ENCODE measurements at places on chromosomes 5 and 9.

DNA sequence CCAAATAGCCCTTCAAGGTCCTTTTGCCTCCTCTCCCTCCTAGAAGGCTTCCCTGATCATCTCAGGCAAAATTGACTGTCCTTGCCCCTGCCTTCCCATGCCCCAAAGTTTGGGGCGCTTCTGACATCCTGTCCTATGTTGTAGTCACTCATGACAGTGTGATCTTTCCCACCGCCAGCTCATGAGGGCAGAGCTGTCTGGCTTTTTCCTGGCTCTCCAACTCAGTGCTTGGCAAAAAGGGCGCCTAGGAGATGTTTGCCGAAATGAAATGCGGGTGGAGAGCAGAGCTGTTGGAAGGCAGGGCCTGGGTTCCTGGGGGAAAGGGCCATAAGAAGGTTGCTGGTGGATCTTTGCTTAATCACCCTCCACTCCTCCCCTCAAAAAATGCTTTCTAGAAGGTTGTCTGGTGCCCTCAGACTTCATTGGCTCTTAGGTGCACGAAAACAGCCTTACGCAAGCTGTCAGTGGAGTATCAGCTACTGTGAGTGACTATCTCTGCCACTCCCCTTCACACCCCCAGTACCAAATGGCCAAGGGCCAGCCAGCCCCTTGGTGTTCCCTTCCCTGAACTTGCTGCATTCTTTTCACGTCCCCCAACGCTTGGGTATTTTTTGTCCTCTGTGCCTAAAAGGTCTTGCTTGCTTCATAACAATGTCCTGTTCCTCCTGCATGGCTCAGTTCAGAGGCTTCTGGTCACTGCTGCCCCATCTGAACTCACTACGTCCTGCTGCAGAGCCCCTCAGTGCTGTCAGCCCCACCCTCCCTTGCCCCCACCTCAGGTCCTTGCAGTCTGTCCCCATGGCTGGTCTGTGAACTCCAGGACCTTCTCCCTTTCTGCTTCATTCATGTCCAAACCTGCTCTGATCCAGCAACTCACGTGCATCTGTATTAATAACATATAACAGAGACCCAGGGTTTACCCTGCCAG, 2.6 kb upstream of the SLC25A51 start:
- no peaks in the 10 kb centered on the region for H3K27me3 ChIP-seq
- no peaks in the 10 kb centered on the region for H3K36me3 ChIP-seq
- no peak overlapping the region for H3K27ac ChIP-seq
- H3K4me1 ChIP-seq: peaks cover 3% of the 10 kb centered on the region
- H3K4me3 ChIP-seq: no peak overlapping the region
- no peak for DNase-seq

DNA sequence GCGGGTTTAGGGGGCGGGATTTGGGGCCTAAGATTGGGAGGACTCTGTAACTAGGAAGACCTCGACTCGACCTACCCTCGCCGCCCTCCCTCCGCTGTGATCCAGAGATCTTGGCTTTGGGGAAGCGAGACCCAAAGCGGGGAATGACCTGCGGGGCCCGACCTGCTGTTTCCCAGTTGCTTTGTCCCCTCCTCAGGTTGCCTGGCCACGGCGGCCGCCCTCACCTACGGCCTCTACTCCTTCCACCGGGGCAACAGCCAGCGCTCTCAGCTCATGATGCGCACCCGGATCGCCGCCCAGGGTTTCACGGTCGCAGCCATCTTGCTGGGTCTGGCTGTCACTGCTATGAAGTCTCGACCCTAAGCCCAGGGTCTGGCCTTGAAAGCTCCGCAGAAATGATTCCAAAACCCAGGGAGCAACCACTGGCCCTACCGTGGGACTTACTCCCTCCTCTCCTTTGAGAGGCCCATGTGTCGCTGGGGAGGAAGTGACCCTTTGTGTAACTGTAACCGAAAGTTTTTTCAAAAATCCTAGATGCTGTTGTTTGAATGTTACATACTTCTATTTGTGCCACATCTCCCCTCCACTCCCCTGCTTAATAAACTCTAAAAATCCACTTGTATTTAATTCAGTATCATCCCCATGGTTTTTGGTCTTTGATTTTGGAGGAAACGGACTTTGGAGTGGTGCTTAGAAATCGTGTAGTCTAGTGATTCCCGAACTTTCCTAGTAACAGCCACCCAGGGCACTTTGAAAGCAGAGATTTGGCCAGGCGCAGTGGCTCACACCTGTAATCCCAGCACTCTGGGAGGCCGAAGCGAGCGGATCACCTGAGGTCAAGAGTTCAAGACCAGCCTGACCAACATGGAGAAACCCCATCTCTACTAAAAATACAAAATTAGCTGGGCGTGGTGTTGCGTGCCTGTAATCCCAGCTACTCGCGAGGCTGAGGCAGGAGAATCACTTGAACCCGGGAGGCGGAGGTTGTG, 878 bp downstream of the HIGD2A start:
- peaks cover 3% of the 10 kb centered on the region for H3K4me1 ChIP-seq
- H3K27ac ChIP-seq: peak overlapping the region; percentile 31
- no peaks in the 10 kb centered on the region for H3K36me3 ChIP-seq
- peak overlapping the region; percentile 2 for H3K4me3 ChIP-seq
- H3K27me3 ChIP-seq: no peaks in the 10 kb centered on the region
- peak; percentile 64 for DNase-seq

GRCh38 chr5:17075236-17075635, 139.1 kb upstream of the MYO10 start:
- H3K4me1 ChIP-seq: no peaks in the 10 kb centered on the region
- H3K4me3 ChIP-seq: no peak overlapping the region
- DNase-seq: no peak
- H3K27me3 ChIP-seq: no peaks in the 10 kb centered on the region
- no peaks in the 10 kb centered on the region for H3K36me3 ChIP-seq

GRCh38 chr9:9998491-9999287, 614.1 kb downstream of the PTPRD start:
- H3K4me1 ChIP-seq: no peaks in the 10 kb centered on the region
- H3K27ac ChIP-seq: no peak overlapping the region
- H3K4me3 ChIP-seq: no peak overlapping the region
- no peak for DNase-seq

DNA sequence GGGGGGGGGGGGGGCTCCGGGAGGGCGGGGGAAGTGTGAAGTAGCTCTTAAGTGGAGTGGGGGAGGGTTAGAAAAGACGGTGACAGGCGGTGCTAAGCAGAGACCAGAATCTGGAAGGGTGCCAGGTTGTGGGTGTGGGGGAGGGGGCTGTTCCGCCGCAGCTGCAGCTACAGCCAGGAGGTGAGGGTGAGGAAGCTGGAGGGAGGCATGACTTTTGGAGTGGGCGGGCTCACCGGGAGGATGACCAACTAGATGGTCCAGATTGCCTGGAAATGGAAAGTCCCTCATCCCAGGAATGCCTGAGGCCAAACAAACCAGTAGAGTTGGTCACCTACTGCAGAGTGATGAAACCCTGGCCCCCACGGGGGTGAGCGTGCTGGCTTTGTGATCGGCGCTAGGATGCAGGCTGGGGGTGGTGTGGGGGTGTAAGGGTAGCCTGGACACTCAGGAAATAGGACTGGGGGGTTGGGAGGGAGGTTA, 158.1 kb upstream of the SHB start:
- no peak overlapping the region for H3K27ac ChIP-seq
- DNase-seq: peak; percentile 53

GRCh38 chr5:6642655-6643054, 9.4 kb downstream of the SRD5A1 start:
- no peak overlapping the region for H3K4me3 ChIP-seq
- H3K4me1 ChIP-seq: no peaks in the 10 kb centered on the region
- DNase-seq: no peak
- H3K27ac ChIP-seq: no peak overlapping the region

- H3K4me3 ChIP-seq: no peak overlapping the region
- no peaks in the 10 kb centered on the region for H3K36me3 ChIP-seq
- DNase-seq: no peak
- H3K27ac ChIP-seq: no peak overlapping the region
- H3K4me1 ChIP-seq: no peaks in the 10 kb centered on the region
- no peaks in the 10 kb centered on the region for H3K27me3 ChIP-seq
Observed at GRCh38 chr5:59698207-59699178, 195.0 kb downstream of the PDE4D start.

GRCh38 chr9:115969096-115969495, 184.5 kb upstream of the PAPPA start:
- H3K27ac ChIP-seq: no peak overlapping the region
- no peak for DNase-seq
- no peaks in the 10 kb centered on the region for H3K27me3 ChIP-seq
- no peaks in the 10 kb centered on the region for H3K4me1 ChIP-seq

- no peaks in the 10 kb centered on the region for H3K36me3 ChIP-seq
- no peaks in the 10 kb centered on the region for H3K4me1 ChIP-seq
- no peak overlapping the region for H3K27ac ChIP-seq
- no peak for DNase-seq
- H3K27me3 ChIP-seq: no peaks in the 10 kb centered on the region
Observed at GRCh38 chr9:512555-513272, 298.0 kb downstream of the DOCK8 start.

- H3K36me3 ChIP-seq: peaks cover 3% of the 10 kb centered on the region
- no peak for DNase-seq
- H3K4me3 ChIP-seq: no peak overlapping the region
- H3K4me1 ChIP-seq: no peaks in the 10 kb centered on the region
- H3K27ac ChIP-seq: no peak overlapping the region
Observed at GRCh38 chr5:139194486-139194885, 3.7 kb downstream of the SIL1 start.

Data from aorta (tissue), 5 donors.